ENCODE measurements at places on chromosomes 12 and 14.

GRCh38 chr14:55129086-55129427 lies at the start of gene LGALS3:
LGALS3 (plus strand) TSS chr14:55129252; CDS start chr14:55137374, 8,122 bp downstream.
- peak; percentile 92 for DNase-seq

GRCh38 chr12:130975116-130975515 lies 21.4 kb downstream of the ADGRD1 start:
- no peak for DNase-seq

DNA sequence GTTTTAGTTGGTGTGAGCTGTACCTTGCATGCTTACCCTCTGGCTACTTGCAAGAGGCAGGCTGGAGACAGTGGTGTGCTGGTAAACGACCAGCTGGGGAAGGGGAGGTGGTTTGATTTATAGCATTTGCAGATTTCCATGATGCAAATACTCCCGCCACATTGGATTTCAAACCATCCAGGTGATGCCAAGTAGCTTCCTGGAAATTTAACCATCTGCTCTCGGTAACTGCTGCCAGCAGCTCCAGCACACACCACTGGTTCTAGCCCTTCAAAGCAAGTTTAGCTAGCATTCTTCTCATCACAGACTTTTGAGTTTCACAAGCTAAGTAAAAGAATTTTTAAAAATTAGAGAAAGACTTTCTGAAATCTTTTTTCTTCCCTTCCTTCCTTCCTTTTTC lies 104.5 kb upstream of the AMIGO2 start:
- no peak for DNase-seq

- DNase-seq: no peak
These were observed 775 bp downstream of the OR10P1 start for GRCh38 chr12:55637467-55637866.

Measured in inflammatory macrophage (primary cell).